Muscle of leg (tissue), 16 donors: ENCODE measurements at places on chromosomes 1 and 21. TPM values are rescaled to one million over a fixed set of nuclear protein-coding genes. Genes with fewer than 3 reads are reported as not detected.

EIF2D gene
- polyA plus RNA-seq = 38.2 TPM

TEX38 gene
- not detected for polyA plus RNA-seq

CYP4A22 gene
- polyA plus RNA-seq = not detected

NFASC gene
- 1.3 TPM for polyA plus RNA-seq

TNFRSF1B gene
- 17.5 TPM for polyA plus RNA-seq

RHD gene
- polyA plus RNA-seq = 0.15 TPM
